Muscle of back (tissue), 13 donors: ENCODE measurements at places on chromosomes 12 and 14. TPM values are rescaled to one million over a fixed set of nuclear protein-coding genes. Genes with fewer than 3 reads are reported as not detected.

DNA sequence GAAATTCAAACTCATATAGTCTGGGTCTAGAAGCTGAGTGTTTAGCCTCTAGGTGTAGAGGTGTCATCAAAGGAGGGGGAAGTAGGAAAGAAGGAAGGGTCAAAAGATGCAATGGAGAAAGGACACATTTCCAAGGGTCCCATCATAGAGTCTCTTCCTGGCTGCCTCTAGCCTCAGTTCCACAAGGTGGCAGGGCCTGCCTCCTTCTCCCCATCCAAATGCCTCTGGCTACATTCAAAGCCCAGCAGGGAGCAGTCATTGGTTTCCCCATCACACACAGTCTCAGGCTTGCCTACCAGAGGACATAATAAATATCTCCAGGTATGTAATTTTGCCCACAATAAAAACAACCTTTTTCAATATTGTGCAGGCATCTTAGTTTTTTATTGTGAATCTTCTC is 2.1 kb upstream of the CCT2 start:
- DNase-seq: no peak

The SRRM4 gene
- 0.27 TPM for polyA plus RNA-seq

The GLS2 gene
- polyA plus RNA-seq: not detected

The RASSF9 gene
- 3.8 TPM for polyA plus RNA-seq

The FOXM1 gene
- polyA plus RNA-seq: 20.2 TPM
